Bronchial epithelial cell (primary cell): ENCODE measurements at places on chromosomes 13 and 19. TPM values are rescaled to one million over a fixed set of nuclear protein-coding genes. Genes with fewer than 3 reads are reported as not detected.

DNA sequence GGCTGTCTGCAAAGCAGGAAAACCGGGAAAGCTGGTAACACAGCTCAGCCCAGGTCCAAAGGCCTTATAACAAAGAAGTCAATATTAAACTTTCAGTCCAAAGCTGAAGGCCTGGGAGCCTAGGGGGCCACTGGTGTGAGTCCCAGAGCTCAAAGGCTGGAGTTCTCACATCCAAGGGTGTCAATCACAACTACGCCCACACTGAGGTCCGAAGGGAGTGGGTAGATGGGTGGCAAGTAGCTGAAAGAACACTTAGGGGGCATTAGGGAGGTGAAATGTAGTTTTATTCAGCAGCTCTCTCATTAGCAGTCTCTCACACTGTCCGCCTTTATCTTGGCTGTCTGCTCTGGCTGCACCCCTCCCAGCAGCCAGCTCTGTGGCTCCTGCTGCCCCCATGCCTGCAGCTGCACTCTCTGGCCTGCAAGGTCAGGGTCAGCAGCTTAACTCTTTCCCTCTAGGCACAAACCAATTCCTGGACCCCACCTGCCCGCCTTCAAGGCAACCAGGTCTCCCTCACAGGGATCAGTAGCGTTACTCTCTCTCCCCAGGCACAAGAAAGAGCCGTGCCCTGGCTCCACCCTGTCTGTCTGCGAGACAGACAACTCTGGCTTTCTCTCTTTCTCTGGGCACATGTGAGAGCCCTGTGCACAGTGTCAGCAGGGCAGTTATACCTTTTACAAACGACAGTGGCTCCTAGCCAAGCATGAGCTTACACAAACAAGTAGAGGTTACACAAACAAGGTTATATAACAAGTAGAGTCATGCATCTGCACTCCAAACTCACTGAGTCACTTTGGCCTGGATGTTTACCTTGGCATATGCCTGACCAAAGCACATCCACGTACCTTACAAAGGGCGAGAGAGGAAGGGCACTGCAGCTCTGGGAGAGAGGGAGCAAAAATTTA is 249.4 kb upstream of the PCDH20 start:
- peak; percentile 92 for DNase-seq

The DIRAS1 gene
- total RNA-seq, result under 0.01 TPM in 2 replicates

GRCh38 chr19:10876459-10877240 is 5.3 kb downstream of the CARM1 start:
- DNase-seq, result no peak

GRCh38 chr13:101916108-101916774 is 463.8 kb downstream of the ITGBL1 start:
- no peak for DNase-seq

DNA sequence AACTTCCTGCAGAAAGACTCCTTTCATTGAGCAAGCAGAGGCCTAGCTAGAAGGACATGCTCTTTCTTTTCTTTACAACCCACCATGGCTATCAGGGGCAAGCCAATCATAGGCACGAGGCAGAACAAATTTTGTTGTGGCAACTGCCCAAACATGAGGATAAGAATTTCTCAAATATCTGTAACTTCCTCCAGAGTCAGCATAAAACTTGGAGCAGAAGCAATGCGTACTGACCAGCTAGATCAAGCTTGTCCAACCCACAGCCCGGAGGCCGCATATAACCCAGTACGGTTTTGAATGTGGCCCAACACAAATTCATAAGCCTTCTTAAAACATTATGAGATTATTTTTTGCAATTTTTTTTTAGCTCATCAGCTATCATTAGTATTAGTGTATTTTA is 87.0 kb upstream of the SOX21 start:
- DNase-seq, result peak; percentile 10

The SUGP1 gene
- total RNA-seq, result 18.7 and 36.4 TPM in 2 replicates

The IGFL1 gene
- total RNA-seq, result not detected in 2 replicates

DNA sequence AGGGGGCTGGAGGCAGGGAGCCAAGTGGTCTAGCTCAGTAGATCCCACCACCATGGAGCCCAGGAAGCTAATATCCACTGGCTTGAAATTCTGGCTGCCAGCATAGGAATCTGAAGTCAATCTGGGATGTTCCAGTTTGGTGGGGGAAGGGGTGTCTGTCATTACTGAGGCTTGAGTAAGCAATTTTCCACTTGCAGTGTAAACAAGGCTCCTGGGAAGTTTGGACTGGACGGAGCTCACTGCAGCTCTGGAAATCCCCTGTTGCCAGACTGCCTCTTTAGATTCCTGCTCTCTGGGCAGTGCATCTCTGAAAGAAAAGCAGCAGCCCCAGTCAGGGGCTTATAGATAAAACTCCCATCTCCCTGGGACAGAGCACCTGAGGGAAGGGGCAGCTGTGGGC is 349.2 kb upstream of the KLHL1 start:
- peak; percentile 41 for DNase-seq

DNA sequence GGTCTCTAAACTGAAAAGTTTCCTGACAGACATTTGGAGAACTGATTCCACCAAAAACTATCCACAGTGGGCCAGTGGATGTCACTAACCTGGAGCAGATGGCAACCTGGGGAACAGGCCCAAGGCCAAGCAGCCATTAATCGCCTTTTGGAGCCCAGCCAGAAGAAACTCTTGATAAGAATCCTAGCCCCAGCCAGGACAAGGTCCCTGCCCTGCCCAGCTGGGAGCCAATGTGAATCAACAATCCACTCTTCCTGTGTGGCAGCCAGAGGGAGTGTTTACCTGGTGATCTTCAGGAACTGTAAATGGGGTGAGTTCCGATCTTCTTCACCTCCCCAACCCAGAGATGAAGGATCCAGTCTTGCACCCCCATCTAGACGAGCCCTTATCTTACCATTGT is 14.5 kb upstream of the IGSF23 start:
- DNase-seq, result no peak

The ZNF135 gene
- 1.6 and 3.7 TPM in 2 replicates for total RNA-seq

DNA sequence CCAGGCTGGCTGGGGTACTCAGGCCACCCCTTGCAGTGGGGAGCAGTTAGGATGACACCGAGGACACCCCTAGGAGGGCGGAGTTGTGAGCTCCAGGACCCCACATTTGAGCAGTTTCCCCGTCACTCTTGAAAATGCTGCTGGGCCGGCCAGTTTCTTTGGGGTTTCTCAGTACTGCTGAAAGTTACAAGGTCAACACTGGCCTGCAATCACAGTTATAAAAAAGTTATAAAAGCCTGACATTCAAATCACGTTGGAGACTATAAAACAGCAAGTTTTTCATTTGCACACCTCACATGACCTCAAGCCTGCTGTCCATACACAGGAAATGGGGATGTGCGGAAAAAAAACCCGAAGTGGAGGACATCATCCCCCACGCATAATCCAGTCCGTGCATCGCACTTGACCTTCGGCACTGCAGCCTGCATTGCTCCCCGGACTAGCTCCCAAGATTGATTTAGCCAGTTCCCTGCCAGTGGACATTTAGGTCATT is 27.0 kb downstream of the DNM2 start:
- no peak for DNase-seq

DNA sequence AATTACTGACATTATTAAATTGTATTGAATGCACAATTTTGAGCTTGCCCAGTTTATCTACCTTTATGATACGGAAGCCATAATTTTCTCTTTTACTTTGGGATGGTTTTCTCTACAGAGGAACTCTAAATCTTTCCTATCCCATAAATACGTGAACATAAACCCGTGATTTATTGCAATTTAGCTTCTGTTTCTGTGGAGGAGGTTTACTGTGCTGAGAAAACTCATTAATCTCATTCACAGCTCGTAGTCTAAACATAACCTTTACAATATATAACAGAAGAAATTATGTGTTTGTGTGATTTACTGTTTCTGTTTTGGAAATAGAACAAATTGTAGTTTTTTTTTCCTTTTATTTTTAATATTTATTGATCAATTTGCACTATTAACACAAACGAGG is 207.1 kb upstream of the PCDH9 start:
- no peak for DNase-seq

DNA sequence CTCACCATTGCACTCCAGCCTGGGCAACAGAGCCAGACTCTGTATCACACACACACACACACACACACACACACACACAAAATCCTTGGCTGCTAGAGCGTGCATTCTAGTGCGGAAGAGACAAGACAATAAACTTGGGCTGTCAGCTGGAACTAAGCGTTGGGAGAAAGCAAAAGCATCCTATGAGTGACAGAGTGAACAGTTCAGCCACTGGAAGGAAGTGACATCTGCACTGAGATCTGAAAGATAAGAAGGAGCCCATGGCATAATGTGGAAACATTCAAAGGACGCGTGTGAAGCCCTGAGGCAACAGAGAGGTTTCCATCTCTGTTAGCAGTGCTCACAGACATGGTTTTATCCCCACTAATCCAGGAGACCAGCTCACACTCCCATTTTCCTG is 3.5 kb upstream of the SLC1A5 start:
- no peak for DNase-seq

The CDKN2D gene
- total RNA-seq, result 6.6 and 13.3 TPM in 2 replicates

- DNase-seq, result peak; percentile 20
Observed at GRCh38 chr19:9640956-9641355, 19.9 kb upstream of the ZNF561 start.

DNA sequence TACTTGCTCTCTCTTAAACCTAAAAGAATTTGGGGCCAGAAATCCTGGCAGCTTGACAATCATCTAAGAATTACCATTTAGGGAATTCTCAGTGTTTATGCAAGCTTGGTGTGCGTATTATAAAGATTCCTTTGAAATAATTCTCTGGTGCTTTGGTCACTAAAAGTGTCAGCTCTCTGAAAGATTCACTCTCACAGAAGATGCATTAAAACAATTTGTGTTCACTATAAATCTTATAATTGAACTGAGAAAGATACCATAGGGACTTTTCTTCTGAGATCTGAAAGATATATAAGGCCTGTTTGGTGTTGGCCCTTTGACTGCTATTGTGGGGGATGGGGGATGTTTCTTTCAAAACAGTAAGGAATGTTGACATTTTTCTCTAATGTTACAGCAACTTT is 27.3 kb downstream of the EPSTI1 start:
- DNase-seq, result no peak

DNA sequence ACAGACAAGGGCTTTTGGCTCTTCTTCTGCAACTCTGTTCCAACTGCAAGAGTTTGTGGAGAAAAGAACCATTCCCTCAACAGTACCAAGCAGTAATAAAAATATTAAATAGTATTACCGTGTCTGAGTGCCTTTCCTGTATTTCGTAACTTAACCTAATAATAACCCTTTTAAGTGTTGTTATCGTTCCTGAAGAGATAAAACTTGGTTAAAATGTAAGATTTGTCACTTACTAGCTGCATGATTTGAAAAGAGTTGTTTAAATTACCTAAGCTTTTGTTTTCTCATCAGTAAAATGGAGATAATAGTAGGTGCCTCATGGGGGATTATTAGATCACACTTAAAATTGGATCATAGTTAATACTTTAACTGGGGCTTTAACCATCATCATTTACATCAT is 447.2 kb downstream of the GPC5 start:
- no peak for DNase-seq

- DNase-seq, result peak; percentile 92
Observed at GRCh38 chr19:47598407-47599349, 10.3 kb upstream of the BICRA start.

The PTH2 gene
- not detected in 2 replicates for total RNA-seq

GRCh38 chr19:55232286-55232602 is 3.7 kb upstream of the TMEM86B start:
- DNase-seq, result no peak

DNA sequence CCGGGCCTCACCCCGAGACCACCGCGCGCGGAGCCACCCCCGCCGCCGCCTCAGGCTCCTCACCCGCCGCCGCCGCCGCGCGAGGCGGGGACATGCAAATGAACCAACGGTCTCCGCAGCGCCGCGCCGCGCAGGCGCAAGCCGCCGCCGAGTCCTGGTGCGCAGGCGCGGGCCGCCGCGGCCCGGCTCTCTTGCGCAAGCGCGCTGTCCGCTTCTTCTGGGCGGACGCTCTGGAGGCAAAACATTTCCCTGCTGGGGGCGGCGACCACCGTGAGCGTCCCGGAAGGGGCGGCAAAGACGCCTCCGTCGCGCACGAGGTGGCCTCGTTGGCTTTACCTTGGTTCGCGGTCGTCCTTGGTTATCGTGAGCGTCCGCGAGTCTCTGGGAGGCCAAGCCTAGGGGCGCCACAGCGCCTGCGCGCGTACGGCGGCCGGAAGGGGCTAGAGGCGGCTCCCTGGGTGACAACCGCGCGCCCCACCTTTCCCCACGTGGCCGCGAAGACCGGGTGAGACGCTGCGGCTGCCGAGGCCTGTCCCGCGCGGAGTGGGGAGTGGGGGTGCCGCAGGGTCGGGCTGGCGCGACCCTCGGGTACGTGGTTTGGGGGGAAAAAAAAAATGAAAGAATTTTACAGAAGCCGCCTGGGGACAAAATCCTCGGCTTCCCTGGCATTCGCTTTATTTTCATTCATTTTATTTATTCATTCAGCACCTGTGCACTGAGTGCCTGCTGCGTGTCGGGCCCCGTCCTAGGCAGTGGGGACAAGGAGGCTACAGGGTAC is at the start of the genes ARMC6 and SUGP2:
ARMC6 (plus strand) TSS at position 178 of the 778 bp plus-strand sequence. CDS start 607 bp downstream, outside the sequence.
SUGP2 (minus strand) TSS at position 92 of the 778 bp plus-strand sequence. CDS start 2,446 bp downstream, outside the sequence.
- peak; percentile 78 for DNase-seq

- no peak for DNase-seq
Observed at GRCh38 chr13:54492995-54493394, 1464.4 kb downstream of the OLFM4 start.

The FUT3 gene
- total RNA-seq, result 16.1 and 40.8 TPM in 2 replicates

DNA sequence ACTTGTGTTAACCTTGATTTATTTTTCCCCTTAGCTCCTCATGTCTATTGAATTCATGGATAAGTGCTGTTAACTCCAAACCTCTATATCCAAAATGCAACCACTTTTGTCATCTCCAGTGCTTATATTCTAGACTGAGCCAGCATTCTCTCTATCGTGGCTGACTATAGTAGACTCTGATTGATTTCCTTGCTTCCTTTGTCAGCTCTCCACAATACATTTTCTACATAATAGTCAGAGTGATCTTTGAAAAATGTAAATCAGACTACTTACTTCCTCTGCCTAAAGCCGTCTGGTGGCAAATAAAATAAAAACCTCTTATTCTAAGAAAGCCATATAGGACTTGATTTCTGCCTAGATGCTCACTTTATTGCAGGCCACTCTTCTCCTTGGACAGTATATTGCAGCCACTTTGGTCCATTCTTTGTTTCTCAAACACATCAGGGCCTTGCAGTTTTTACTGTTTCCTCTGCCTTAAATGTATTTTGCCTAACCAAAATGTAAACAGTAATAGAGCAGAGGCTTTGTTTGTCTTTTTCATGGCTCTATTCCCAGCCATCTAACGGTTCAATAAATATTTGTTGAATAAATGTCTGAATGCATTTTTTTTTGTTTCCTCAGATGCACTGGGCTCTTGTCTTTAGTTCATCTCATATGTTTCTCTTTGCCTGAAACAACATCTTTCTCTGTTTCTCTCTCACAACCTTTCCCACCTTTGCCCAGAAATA is 243.6 kb upstream of the CSNK1A1L start:
- DNase-seq, result no peak

- DNase-seq, result peak; percentile 25
Observed at GRCh38 chr13:71252184-71252704, 614.8 kb downstream of the DACH1 start.

DNA sequence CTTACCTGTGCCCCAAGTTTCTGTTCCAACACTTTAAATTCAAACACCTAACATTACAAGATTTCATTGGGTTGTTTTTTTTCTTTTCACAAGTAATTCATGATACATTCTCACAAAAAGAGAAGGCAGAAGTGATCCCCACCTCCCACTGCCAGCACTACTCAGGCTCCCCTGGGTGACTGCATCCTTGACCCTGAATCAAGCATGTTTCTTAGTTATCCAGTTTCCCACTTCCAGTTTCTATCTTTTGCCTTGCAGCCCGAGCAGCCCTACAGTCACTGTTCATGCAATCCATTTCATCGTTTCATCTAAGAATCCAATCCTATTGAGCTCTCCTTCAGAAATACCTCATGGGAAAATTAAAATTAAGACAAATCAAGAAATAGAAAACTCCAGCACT is 61.4 kb downstream of the RNASEH2B start:
- no peak for DNase-seq

The ATF5 gene
- total RNA-seq, result 1.8 TPM in 2 replicates

- DNase-seq, result peak; percentile 49
Observed at GRCh38 chr19:19062454-19063182, 1.2 kb upstream of the SLC25A42 start.

The ZNF440 gene
- 9.0 and 11.3 TPM in 2 replicates for total RNA-seq
